NCI-H1105 treated with DMSO at 0.1 percent for 48 hours (cell line): ENCODE measurements at places on chromosomes 7 and 10.

GRCh38 chr10:122567056-122567660 is 6.6 kb downstream of the DMBT1 start:
- DNase-seq, result no peak

- peak; percentile 13 for DNase-seq
Observed at GRCh38 chr10:57849691-57850357, 417.9 kb downstream of the IPMK start.

- DNase-seq, result no peak
Observed at GRCh38 chr10:86690231-86690630, 21.9 kb downstream of the LDB3 start.

DNA sequence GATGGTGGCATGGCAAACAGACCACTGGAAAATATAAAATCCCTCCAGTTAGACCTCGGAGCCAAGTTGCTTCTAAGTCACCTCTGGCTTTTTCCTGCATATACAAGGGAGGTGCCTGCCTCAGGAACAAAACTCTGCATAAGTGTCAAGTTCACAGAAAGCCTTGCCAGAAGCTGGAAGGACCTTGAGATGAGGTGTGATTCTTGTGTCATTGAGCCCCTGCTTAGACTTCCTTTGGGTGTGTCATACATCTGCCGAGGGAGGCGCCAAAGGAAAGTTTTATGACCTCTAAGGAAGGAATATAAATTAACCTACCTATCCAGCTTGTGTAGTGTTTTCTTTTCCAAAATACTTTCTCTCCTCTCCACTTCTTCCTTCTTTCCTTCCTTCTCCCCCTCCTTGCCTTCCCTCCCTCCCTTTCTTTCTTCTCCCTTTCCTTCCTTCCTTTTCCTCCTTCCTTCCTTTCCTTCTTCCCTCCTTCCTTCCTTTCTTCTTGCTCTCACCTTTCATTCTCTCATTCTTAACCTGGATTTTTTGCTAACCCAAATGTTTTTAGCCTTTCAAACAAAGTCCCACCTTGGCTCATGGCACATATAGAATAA is 75.2 kb downstream of the TRIL start:
- DNase-seq, result no peak

DNA sequence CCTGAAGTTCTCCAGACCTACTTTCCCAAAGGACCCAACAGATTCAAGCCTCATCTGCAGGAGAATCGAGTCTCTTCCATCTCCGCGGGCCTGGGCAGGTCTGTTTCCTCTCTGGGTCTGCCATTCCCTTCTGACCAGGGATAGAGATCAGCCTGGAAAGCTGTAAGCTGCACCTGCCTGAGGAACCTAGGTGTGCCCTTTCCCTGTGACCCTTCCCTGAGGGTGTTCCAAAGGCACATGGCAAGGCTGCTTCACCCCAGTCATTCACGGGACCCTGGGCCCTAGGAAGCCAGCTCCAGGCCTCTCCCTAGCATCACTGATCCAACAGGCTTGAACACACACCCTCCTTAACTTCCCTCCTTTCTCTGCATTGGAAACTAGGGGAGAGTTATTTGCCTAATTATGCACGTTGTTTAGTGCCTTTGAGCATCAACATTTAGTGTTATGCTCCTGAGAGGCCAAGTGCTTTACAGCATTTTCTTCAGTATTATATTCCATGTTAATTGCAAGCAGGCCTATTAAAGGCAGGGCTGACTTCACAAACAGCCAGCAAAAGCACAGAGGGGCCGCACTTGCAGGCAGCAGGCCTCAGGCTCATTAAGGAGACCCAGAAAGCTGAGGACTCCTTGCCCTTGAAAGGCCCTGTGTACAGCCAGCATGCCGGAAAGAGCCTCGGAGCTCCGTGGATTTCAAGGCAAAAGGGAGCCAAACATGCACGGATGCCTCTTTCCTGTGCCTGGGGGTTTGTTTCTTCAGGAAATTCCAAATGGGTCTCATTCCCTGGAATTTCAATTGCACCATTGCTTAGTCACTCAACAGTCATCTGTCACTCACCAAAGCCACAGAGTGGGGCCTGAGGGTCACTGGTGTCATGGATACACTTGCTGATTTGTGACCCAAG is 91.0 kb upstream of the FAM20C start:
- no peak for DNase-seq

DNA sequence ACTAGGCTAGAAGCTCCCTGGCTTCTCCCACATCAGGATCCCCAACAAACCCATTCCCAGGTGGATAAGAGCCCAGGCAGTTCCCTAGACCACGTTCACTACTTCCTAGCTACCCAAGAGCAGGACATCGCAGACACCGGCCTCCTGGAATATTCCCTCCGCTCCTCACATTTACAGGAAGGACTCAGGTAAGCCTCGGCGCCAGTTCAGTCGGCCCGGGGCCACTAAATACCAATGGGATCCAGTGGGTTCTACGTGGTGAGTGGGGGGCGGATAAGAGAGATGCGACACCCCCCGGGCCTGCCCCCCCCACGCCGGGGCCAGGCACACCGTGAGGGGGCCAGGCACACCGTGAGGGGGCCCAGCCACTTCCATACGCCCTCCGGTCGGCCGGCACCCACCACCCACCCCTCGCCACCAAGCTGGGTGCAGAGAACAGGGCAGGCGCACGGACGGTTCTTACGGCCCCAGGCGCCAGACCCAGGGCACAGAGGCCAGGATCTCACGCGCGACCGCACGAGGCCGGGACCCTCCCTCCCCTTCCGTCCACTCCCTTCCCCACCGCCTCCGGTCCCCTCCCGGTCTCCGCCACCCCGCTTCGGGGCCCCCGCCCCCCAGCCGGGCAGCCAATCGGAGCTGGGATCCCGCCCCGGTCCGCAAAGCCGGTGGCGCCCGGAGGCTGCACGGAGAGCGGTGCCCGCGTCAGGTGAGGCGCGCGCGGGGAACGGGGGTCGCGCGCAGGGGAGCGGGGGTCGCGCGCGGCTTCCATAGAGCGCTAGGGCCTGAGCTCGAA is at the start of gene BLVRA:
Gene BLVRA (plus strand): TSS at position 652 of the 793 bp plus-strand sequence. CDS start 12,479 bp downstream, outside the sequence.
- DNase-seq, result peak; percentile 41

DNA sequence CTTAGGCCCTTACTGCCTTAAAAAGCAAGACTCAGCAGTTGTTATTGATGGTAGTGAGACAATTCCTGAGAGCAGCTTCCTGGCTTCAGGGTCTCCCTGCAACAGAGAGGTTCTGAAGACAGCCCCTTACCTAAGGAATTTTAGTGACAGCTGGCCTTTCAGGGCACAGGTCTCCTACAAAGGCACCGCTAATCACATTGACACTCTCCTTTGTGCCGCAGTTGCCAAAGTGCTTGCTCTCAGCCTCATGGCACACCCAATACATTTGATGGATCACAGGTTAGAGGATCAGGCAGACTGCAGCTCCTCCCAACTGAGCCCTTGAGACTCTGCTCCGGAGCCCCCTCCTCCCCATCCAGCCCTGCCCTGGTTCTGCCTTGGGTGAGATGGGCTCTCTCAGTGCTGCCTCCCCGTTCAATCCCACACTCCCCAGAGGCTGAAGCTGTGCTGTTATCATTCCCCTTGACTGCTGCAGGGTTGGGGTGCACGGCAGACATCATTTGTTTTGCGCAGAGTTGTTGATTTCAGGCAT is 198.2 kb downstream of the EMX2 start:
- no peak for DNase-seq

DNA sequence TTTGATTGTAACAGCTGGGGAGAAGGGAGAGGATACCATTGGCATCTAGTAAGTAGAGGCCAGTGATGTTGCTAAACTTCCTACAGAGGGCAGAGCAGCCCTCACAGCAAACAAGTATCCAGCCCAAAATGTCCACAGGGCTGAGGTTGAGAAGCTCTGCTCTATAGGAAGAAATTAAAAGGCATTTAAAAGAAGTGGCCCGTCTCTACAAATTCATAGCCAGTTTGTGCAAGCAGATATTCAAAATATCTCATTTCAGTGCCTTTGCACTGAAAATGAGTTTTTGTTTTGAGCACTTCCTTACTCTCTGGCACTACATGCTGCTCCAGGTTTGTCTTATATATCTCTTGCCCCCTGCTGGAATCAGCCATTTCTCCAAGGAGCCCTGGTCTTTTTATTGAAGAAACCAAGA is 330.0 kb downstream of the BBS9 start:
- peak; percentile 75 for DNase-seq

DNA sequence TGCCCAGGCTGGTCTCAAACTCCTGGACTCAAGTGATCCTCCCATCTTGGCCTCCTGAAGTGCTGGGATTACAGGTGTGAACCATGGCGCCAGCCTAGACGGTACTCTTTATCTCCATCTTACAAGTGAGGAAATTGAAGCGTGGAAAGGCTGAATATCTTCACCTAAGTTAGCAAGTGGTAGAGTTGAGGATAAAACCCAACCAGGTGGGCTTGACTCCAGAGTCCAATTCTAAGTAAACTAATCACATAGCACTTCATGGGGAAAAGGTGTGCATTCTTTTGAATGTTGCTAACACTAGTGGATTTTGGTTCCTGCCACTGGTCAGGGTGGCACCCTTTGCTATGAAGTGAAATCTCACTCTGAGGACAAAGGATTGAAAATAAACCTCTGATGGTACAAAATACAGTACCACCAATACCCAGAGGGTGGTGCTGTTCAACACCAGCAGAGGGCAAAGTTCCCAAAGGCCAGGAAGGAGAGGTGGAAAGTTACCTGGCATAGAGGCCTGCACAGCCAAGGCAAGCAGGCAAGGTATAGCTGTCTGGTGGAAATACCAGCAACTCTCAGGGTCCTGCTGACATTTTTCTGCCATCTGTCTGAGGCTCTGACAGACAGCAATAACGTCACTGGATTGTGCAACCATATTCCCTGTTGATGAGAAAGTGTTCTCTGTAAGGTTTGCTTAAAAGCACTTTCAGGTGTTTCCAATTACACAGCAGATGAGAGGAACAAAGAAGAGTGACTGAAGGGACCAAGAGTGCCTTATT is 17.6 kb downstream of the ZDHHC16 start:
- peak; percentile 50 for DNase-seq

DNA sequence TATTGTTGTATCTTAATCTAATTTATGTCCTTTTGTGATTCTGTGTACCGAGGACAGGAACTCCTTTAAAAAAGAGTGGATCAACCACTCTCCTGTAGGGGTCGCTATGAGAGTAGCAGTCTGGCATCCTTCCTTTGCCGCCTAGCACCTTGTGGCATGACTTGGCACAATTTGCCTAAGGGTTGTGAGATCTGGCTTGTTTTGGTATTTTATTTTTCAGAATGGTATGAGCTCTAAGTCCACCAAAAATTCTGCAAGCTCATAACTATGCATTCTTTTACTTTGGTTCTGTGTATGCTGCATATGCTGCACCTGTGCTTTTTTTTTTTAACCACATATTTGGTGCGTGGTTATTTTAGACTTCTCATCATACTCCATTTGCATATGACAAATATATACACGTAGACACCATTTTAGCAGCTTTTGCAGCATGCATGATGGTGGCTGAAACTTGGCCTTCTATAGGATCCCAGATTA is 112.8 kb downstream of the CDK14 start:
- DNase-seq, result no peak

DNA sequence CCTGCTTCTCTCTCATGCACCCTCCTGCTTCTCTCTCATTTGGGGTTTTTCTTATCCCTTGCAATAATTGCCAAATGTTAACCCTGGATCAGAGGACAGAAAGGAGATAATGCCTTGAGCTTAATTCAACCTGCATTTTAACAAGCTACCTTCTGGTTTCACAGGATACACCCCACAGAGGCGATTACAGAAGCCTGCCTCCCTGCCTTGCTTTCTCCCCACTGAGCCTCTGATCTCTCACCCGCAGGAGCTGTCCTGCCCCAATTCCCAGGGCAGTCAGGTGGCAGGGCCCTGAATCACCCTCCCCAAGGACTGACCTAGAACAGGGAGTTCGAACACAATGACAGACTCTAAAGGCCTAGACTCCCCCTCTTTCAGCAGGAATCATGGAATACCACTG is 959.5 kb downstream of the GRID1 start:
- DNase-seq, result no peak

DNA sequence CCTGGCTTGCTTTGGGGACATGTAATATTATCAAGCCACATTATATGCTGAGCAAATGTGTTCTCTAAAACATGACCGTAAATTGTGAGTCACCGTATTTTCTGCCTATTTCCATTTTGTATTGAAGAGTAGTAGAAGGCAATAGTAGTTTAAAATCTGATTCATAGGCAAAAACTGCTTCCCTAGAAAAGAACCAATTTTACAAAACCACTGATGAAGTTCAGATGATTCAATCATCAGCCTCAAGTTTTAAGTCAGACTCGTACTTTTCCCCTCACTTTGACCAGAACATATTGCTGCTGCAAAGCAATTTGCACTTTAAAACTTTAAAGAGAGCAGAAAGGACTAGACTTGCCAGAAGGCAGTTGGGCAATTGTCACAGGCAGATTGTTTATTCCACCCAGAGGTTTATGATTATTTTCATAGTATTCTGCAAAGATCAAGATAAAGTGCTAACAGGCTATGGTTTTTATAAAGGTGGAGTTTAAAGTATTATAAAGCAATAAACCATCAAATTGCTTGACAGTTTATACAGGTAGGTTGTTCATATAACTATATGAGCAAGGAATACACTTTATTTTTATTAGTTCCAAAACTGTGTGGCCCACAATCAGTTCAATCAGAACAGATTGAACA is 168.2 kb downstream of the ETV1 start:
- no peak for DNase-seq

DNA sequence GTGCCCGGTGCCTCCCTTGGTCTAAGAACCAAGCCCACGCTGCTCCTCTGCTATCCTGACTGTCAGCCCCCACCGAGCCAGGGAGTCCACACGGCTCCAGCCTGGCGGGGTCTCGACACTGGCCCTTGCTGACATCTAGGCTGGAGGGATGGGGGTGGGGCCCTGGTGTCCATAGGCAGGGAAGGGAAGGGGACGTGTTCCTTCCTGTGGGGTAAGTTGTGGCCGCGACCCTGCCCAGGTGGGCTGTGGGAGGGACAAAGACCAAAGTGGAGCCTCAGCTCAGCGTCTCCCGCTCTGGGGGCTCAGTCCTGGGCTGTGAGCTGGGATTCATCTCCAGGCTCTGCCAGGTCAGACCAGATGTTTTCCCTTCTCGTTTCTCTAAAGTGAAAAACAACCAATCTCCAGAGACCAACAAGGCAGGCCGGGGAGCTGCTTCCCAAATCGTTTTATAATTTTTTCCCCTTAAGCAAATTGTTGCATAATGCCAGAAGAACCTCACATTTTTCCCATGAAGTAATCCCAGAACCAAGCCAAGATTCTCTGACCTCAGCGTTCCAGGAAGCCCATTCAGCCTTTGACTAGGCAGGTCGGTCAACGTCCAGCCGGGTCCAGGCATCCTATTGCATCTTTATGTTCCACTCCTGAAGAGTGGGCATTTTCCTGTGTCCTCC is 101.2 kb downstream of the RGS10 start:
- DNase-seq, result no peak

GRCh38 chr7:140685407-140686087 is 11.0 kb upstream of the NDUFB2 start:
- no peak for DNase-seq

GRCh38 chr10:95462740-95463667 is 98.2 kb downstream of the SORBS1 start:
- no peak for DNase-seq

- no peak for DNase-seq
Observed at GRCh38 chr7:28862595-28863272, 95.4 kb downstream of the TRIL start.

- DNase-seq, result no peak
Observed at GRCh38 chr10:86106616-86107015, 260.0 kb downstream of the GRID1 start.

- DNase-seq, result no peak
Observed at GRCh38 chr10:90905925-90906324, 15.0 kb downstream of the ANKRD1 start.

- DNase-seq, result no peak
Observed at GRCh38 chr10:100828738-100829096, 83.3 kb downstream of the PAX2 start.
